Globus pallidus (tissue), 1 donor: ENCODE measurements at places on chromosomes 2 and 18.

- DNase-seq = no peak
Observed at GRCh38 chr2:127657232-127657595, 11.3 kb downstream of the GPR17 start.

- no peak for DNase-seq
Observed at GRCh38 chr2:166057370-166058164, 70.3 kb downstream of the SCN1A start.

DNA sequence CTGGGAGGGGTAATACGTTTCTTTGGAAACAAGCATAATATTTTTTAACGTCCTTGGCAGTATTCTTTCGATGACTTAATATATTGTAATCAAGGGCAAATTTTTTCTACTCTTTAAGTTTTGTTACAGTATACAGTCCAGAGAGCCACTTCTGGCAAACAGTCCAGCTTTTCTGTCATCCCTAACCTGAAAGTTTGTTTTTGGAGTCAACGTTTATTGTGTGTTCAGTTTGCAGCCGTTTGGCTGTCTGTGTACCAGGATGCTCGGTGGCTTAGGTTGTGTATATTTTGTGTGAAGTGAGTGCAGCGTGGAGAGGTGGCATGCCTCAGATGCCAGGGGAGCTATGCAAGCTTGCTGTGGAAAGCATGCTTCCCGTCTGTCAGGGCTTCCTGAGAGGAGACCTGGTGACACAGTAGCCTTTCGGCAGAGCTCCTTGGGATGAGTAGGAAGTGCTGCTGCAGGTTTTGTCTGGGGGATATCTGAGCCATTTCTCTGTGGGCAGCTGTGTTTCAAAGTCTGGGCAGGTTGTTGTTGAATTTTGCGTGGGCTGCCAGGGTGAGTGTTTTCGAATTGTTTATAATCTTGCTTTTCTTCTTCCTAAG is 14.7 kb downstream of the MAP3K20 start:
- no peak for DNase-seq

DNA sequence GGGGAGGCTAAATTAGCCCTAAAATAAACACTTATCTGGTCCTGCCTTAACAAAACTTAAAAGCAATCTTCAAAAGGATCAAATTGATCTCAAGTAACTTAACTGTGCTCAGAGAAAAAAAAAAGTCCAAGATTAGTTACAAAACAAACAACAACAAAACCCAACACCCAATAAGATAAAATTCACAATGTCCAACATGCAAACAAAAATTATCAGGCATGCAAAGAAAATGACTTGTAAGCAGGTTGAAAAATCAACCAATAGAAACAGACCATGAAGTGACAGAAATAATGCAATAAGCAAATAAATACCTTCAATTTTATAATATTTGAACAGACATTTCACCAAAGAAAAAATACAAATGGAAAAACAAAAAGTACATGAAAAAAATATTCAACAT is 4.0 kb upstream of the REEP1 start:
- DNase-seq = no peak

DNA sequence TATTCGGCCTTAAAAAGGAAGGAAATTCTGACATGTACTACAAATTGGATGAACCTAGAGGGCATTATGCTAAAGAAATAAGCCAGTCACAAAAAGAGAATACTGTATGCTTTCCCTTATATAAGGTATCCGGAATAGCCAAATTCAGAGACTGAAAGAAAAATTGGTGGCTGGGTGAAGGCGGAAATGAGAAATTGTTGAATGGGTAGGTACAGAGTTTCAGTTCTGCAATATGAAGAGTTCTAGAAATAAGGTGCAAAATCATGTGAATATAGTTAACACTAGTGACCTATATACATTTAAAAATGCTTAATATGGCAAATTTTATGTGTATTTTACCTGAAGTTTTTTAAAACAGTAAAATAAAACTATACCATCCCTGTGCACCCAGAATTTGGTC is 43.1 kb downstream of the RMP24 start:
- DNase-seq = no peak

DNA sequence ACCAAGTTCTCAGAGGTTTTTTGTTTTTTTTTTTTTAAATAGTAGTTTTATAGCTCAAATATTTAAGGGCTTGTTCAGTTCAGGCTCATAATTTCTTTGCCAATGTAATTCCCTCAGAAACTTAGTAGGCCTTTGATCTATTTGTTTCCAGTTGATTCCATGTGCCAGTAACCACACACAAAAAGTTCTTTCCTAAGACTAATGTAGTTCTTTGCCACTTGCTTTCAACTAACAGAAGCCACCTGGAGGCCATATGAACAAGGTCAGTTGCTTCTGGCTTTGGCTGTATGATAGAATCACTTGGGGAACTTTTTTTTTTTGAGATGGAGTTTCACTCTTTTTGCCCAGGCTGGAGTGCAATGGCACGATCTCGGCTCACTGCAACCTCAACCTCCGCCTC is 100.7 kb downstream of the DTNB start:
- DNase-seq = no peak

DNA sequence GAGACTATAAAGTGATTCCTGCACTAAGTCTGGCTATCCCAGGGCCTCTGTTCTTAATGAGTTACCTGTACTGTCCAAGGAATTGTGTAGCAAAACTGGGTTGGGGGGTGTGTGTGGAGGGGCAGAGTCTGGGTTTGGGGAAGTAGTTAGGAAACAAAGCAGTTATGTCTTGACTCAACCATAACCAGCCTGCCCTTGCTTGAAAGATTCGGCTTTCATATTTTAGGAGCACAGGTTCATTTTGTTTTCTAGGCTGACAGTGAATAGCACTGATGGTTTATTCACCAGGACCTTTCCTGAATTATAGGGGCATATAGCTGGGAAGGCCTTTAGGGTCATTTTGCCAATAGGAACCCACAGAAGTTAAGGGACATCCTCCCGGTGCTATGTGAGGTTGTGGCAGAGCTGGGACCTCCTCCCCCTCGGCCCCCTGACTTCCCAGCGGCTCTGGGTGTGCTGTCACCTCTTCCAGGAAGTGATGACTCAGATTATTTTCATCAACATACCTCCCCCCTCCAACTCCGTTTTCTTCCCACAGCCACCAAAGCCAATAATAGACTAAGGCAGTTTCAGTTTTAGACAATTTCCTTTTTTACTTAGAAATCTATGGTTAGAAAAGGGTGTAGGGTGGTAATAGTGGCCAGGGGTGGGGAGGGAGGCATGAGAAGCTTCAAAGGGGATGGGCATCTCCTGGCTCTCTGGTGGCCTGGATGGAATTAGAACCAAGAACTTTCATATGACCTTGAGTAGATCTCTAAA is 44.8 kb downstream of the SETBP1 start:
- peak; percentile 41 for DNase-seq
